ENCODE measurements at places on chromosomes 2 and 18.

DNA sequence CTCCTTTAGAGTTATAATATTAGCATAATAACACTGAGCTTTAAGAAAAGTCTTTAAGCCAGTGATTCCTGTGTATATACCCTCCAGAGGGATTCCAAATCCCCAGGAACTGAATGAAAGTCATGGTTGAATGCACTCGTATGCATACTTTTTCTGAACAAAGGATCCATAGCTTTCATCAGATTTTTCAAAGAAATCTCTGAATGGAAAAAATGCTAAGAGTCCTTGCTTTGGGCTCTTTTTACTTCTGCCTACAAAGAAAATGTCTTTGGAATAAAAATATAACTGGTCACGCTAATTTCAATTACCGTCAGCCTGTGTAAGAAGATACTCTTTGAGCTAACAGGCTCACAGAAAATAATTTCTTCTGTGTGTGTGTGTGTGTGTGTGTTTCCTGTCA is 939.5 kb downstream of the ERBB4 start:
- no peak for DNase-seq

DNA sequence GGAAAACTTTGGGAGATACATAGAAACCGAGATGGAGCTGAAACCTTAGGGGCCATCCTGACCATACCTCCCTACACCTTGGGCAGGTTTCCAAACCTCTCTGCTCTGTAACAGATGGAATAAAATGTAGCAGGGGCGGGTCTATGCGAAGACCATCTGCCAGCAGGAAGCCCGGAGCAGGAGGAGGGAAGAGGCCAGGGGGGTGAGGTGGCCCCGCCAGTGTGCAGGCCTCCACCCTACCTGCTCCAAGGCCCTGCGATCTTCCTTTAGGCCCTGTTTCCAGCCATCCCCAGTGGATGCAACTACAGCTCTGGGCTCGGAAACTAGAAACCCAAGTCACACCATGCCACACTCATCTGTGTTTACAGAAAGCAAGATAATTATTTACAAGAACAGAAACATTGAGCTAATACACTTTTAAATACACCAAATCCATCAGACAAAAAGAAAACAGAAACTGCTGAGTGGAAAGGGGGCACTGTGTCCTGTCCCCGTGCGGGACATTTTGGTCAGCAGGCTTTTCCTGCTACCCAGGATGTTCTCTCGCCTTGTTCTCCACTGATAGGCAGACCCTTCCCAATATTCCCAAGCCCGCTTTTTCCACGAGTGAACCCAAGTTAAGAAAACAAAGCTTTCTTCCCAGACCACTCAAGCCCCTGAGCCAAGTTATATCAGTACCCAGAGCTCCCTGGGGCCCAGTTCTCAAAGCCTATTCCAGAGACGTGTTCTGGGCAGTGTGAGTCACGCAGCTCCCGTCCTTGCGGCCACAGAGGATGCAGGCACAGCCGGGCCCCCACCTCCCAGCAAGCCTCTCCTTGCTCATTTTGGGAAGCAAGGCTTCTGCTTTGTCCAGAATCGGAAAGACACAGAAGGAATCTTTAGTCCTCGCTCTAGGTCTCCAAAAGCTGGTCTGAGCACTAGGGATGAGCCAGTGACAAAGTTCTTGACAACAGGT is 17.3 kb downstream of the CIB4 start:
- no peak for DNase-seq

DNA sequence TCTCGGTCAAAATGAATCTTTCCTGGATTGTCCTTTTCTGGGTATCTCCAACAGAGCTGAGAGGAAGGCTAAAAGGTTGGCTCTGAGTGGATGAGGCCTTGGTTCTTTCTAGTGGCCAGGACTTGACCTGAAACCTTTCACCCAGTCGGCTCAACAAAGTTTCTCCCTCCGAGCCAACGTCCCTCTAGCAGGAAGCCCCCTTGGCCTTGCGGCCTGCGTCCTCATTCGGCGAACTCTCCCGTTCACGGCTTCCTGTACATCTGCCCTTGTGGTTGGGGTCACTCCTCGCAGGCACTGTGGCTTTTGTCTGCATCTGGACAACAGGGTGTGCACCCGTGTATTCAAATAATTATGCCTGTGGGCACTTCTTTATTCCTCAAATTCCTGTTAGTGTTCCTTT is 9.4 kb upstream of the SIX3 start:
- DNase-seq: no peak

DNA sequence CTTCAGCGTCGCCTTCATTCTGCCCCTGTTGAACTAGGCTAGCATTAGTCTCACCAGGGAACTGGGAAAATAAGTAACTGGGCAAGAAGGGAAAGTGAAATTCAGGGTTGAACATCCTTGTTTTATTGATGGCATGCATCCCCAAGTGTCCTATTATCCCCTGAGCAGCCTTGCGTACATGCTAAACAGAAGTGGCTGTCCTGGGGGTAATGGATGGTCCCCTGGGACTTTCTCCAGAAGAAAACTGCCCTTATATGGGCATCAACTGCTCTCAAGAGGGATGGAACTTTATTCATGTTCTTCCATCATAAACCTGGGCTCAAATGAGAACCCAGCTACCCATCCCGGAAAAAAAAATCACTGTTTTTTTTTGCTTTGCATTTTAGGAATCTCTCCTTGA is 11.8 kb upstream of the SMIM21 start:
- no peak for DNase-seq

DNA sequence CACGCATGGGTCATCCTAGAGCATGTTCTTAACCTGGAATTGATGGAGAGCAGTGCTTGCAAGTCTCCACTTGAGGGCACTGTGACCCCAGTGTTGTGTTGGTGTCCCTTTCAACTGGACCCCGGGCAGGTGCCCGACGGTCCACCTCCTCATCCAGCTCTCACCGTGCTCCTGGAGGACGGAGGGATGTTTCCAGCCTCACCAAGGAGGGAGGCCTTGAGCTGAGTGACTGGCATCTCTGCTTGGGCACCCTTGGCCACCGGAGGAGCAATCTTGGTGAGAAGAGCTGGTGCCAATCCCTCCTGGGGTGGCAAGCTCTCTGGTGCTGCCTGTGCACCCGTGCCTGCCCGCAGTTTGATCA is 45.4 kb upstream of the ASB18 start:
- no peak for DNase-seq

DNA sequence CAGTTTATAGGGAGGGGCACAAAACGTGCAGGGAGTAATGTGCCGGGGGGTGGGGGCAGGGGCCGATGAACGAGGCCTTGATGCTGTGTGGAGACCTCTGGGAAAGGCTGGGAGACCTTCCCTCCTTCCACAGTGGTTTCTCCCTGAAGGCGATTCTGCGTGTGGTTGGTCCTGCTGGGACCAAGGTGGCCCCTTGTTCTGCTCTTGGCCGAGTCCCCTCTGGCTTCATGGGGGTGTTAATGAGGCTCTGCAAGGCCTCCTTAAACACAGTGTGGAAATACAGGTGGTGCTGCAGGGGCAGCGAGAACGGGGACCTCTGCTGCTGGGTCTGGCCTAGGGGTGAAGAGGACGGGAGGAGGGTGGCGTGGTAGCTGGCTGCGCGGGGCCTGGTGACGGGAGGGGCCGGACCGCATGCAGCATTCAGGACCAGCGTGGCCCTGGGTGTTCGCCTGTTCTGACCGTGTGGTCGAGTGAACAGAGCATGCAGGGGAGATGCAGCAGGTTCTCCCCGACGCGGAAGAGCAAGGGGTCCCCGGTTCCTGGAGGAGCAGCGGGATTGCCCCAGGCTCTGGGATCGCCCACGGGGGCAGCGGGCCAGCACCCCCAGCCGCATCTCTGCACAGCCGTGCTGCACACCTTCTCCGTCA is 42.1 kb upstream of the KCNG2 start:
- no peak for DNase-seq

- DNase-seq: no peak
Observed at GRCh38 chr2:181241797-181242196, 215.4 kb upstream of the ITGA4 start.

- peak; percentile 42 for DNase-seq
Observed at GRCh38 chr2:240586919-240587800, 626 bp downstream of the CAPN10 start.

DNA sequence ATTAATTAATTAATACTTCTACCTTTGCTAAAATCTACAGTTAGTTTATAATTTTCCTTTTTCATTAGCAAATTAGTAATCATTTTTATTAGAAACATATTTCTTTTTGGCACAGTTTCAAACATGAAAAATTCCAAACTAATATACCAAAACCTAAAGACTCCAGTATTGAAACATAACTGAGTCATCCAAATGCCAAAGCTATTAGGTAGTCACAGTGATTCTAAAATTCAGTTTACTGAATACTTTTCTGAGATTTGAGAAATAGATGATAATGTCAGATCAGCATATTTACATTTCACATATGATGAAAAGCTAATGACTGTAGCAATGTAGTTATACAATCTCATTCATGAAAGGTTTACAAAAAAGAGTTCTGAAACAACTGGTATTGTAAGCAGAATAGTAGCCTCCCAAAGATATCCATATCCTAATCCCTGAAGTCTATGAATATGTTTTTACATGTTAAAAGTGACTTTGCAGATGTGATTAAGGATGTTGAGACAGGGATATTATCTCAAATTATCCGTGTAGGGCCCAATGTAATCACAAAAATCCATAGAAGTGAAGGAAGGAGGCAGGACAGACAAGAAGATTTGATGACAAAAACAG is 680.2 kb upstream of the CHAC2 start:
- DNase-seq: no peak

- DNase-seq: no peak
Observed at GRCh38 chr2:4354678-4355077, 651.3 kb downstream of the DCDC2C start.

DNA sequence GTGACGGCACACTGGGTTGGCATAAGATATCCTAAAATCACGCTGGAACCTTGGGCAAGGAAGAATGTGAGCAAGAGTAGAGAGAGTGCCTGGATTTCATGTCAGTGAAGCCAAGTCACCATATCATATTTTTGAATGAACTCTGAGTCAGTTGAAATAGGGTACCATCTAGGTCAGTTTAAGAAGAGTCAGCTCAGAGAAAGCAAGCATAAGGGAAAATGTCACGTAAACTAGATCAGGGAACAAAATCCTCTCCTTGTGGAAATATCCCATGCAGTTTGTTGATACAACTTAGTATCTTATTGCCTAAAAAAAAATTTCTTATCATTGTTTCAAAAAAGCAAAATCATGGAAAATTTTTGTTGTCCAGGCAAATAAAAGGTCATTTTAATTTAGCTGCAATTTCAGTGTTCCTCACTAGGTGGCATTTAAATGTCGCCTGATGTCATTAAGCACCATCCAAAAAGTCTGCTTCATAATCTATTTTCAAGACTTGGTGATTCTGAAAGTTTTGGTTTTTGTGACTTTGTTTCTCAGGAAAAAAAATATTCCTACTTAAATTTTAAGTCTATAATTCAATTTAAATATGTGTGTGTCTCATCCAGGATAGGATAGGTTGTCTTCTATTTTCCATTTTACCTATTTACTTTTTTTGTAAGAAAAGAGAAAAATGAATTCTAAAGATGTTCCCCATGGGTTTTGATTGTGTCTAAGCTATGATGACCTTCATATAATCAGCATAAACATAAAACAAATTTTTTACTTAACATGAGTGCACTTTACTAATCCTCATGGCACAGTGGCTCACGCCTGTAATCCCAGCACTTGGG is 19.6 kb downstream of the RSAD2 start:
- no peak for DNase-seq

DNA sequence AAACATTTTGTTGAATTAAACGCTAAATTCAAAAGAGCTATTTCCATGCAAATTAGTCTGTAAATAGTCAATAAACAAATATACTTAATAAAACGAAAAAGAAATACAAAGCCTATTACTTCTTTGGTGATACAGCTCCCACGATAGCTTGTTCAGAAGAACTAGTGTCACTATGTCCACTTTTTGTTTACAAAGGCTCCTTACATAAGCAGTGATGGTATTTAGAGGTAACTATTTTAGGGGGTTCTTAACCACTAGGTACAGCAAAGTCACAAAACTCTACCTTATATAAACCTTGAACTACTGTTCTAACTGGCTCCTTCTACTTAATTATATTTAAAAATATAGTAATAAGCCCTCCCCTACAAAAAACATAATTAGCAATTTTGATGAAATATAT is 21.9 kb downstream of the ALS2 start:
- no peak for DNase-seq

DNA sequence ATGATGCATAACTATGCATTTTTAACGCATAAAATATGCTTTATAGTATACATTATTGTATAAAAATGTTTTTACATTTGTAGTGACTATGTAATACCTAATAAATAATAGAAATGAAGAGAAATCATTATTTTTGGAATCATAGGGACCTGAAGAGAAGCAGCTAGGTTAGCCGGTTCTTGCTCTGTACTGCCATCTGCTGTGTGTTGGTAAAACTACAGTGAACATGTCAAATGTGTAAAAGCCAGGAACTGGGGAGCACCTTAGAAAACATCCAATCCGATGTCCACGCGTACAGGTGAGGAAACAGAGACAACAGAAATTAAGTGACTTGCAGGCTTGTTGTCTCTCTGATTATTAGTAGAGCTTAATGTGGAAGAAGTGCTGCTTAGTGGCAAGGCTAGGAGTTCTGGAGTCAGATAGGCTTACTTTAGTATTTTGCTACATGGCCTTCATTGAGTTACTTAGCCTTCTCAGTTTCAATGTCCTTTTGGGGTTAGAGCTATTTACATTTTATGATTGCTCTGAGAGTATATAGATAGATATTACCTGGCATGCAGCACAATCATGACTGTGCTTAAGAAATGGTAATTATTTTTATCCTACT is 386.5 kb downstream of the DLGAP1 start:
- DNase-seq: no peak

GRCh38 chr2:2230433-2230817 is 100.7 kb downstream of the MYT1L start:
- no peak for DNase-seq

DNA sequence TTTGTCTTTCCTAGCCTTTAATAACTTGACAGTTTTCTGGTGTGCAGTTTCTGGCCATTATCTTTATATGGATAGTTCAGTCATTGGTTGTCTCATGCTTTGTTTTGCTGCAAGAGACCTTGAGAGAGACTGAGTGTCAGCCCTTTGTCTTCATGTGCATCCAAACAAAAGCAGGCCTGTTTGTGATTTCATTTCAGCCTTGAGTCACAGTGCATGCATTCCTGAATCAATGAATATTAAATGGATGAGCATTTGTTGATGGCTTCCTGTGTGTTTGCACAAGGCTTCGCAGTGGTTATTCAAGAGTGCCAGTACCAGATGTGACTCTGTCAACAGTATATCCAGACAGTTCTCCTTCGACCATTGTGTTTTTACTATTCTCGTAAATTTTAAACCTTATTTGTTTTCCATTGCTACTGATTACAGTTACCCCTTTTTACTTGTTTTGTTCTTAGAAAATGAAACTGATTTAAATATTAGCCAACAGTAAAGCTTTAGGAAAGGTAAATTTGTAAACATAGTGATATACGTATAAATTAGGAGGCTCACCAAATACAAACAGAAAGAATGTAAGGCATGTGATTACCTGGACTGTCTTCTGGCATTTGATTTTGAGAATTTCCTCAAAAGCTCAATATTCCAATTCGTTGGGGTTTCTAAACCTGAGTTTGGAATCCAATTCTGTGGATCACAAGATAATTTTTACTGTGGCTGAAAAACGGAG is 319.8 kb downstream of the CTNNA2 start:
- no peak for DNase-seq

Data from stimulated activated CD8-positive, alpha-beta memory T cell treated with anti-CD3 and anti-CD28 coated beads, Interleukin-7, amount 100 ng/mL, for 48 hours (primary cell).